LHCN-M2 (cell line): ENCODE measurements at places on chromosomes 6 and 20.
A peak's percentile ranks its signal among the peaks of the same experiment; 100 is the strongest.

GRCh38 chr20:20930500-20930899 lies 175.7 kb downstream of the LINC00237 start:
- no peak for DNase-seq

- DNase-seq = no peak
Measured at GRCh38 chr6:122683989-122684651, 73.9 kb downstream of the PKIB start.

GRCh38 chr20:17795003-17795402 lies 95.2 kb downstream of the BANF2 start:
- no peak for DNase-seq

DNA sequence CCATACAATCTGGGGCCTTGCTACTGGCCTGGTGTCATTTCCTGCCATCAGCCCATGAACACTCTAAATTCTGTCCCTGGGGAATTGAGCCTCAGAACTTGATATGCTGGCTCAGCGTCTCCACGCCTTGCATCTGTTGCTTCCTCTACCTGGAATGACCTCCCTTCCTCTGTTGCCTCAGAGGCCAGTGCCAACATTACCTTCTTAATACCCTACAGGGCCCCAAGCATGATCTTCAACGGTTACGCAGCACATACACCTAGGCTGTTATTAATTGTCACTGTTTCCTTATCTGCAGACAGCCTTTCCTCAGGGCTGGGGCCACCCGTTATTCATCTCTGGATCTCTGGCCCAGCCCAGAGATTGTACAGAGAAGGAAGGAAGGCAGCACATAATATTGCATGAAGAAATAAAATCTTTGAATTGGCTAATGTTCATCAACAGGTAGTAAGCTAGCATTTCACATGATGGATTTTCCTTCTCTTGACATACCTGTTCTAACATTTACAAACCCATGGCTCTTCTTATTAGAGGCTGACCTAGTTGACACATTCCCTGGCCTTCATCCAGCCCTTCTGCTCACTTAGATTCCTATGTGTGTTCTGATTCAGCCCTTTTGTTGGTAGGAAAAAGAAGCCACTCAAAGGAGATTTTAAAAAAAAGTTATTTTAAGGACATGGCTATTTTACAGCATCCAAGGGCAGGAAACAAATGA lies 8.4 kb upstream of the RNF182 start:
- peak; percentile 13 for DNase-seq

DNA sequence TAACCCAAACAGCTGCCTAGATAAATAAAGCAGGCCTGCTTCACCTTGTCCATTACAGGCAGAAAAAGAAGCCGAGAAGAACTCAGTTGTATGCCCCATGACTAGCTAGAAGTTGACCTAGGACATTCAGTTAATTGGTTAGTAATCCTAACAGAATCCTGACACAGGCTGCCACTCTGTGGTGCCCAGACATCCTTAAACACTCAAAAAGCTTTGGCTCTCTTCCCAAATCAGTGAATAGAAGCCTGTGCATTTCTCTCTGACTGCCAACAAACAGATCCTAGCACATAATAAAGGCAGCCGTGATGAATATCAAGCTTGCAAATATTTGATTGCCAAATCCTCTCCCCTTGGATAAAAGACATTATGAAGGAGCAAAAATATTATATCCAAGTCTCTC lies 519.1 kb upstream of the EYS start:
- no peak for DNase-seq

DNA sequence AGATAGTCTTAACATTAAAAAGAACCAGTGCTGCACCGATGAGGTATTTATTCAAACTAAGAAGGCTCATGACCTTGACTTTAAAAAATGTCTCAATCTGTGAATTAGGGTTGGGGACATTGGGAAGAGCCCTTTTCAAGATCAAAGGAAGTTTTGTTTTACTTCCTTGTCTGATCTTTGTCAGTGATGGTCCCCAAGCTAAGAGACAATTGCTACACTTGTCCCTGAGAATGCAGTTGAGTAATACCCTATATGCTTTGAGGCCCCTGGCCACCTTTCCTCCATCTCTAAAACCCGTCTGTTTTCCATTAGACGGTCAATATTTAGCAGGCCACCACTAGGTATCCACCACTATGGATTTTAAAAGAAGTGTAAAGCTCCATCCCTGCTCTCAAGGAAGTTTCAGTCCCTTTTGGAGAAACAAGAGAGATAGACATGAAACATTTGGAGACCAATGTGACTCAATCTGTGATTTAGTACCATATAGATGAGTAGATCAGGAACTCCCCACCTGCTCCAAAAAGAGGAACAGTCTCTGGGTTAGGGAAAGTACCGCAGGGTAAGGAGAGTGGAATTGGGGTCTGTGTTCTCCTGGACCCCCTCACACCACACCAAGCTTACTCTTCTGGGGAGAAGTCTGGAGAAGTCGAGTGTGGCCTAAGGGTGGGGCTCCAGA lies 99.1 kb upstream of the ISM1 start:
- DNase-seq = no peak

GRCh38 chr6:44534291-44534690 lies 146.8 kb downstream of the CDC5L start:
- DNase-seq = no peak

- DNase-seq = peak; percentile 23
Measured at GRCh38 chr6:81894306-81894705, 141.8 kb upstream of the TENT5A start.

DNA sequence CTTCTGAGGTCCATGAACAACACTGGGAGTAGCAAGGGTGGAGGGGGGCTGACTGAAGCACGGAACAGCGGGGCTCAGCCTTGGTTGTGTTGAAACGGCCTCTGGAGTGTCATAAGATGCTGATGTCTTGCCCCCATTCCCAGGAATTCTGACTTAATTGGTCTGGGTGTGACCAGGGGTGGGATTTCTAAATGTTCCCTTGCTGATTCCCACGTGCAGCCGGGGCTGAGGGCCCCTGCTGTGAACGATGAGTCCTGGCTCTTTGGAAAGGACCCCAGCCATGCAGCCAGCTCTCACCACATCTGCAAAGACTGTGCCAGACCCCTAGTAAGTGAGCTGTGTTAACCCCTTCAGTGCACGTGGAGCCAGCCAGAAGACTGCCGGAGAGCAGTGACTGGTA lies 28.6 kb upstream of the FAM50B start:
- no peak for DNase-seq

GRCh38 chr20:30502670-30503069 lies 754.8 kb upstream of the DEFB115 start:
- DNase-seq = no peak

DNA sequence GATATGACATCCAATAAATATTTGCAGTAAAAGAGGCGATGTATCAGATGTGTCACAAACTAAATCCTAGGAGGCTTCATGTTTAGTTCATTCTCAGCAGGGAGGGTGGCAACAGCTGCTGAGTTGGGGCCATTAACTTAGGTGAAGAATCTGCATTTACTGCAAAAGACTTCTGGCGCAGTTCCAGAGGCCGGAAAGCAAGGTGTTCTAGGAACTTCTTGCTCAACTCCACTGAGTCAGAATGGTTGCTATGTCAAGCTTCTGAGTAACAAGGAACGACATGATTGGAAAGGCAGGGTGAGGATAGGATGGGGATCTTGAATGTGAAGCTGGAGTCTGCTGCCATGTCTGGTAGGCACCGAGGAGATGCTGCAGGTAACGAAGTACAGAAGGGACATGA lies 11.7 kb downstream of the ADNP start:
- peak; percentile 98 for DNase-seq

DNA sequence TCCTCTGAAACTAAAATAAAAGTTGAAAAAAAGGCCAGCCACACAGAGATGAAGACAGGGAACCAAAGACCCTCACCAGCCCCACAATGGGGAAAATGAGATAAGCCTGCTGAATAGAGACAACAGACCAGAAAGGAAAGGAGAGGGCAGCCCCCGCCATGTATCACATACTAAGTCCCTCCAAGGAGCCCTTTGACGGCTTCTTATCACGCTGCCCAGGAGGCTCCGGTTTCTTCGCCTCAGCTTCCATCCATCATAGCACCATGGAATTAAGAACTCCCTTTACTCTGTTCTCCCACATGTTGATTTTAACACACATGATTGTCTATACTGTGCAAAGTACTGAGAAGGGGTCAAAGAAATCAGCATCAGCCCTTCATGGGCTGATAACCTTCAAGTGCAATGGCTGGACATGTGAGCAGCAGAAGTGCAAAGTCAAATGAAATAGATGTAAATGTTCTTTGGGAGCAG lies 54.9 kb downstream of the MAP3K5 start:
- DNase-seq = no peak

DNA sequence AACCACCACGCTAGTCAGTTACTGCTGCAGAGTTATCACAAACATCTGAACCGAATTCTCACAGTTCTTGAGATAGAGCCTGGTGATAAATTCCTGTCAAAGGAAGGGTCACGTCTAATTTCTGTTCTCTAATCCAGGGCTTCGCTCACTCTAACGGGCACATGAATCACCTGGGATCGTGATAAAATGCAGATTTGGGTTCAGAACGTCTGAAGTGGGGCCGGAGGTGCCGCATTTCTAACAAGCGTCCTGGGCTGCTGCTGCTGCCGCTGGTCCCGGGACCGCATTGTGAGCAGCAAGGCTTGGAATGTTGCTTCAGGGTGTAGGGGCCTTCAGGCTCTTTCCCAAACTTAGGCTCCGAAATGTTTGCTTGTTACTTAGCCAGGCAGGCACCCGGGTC lies 264.1 kb downstream of the CDC5L start:
- no peak for DNase-seq

DNA sequence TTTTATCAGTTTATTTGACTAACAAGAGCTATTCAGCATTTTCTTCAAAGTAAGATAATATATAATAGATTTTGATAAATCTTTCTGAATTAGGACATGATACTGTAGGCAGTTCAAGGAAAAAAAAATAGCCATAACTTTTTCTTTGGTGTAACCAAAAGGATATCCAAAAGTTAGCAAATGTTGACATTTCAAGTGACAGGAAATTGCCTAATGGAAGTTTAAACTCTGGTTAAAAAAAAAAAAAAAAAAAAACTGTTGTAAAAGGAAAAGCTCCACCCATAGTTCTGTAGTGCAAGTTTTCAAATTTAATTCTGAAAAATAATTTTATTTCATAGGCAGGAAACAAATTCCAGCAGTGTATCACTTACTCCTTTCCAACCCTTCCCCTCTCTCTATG lies 18.8 kb downstream of the HEBP2 start:
- no peak for DNase-seq

- peak; percentile 81 for DNase-seq
Measured at GRCh38 chr6:132683543-132683942, 24.6 kb upstream of the TAAR1 start.

DNA sequence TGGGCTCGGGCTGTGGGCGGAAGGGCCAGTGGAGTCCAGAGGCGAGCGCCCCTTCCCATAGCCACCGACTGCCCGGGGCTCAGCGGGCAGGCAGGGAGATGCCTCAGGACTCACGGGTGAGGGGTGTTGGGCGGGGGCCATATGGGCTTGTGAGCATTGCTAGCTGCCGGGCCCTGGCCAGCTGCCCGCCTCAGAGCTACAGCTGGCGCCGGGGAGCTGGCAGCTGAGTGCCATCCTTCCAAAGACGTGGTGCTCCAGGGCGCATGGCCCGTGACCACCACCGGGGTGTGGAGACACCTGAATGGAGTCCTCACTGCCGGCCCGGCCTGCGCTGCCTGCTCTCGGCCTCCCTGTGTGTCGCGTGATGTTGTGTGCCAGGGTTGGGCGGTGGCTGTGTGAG lies 10.6 kb upstream of the RBBP8NL start:
- DNase-seq = no peak

DNA sequence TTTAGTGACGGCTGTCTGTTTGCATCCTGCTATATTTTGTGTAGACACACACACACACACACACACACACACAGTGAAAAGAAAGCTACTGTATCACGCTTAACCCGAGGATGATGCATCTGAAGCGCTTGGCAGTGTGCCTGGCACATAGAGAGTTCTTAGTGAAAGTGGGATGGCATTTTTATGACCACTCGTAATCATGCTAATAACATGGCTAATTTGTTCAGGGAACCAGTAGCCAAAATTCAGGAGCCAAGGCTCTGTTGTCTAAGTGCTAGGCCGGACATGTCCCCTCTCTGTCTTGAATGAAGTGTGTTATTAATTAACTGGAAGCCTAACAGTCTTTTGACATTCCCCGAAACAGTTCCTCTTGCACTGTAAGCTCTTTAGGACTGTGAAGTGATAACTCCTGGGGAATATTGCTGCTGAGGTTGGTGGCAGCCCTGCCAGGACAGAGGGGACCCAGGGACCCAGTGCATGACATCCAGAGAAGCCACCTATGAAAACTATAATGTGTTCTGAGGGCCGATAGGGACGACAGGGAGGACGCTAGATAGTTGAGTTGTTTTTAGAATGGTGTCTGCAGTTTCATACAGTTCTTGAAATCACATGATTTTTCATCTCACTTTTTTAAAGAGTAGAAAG lies 45.0 kb upstream of the IRF4 start:
- peak; percentile 13 for DNase-seq

DNA sequence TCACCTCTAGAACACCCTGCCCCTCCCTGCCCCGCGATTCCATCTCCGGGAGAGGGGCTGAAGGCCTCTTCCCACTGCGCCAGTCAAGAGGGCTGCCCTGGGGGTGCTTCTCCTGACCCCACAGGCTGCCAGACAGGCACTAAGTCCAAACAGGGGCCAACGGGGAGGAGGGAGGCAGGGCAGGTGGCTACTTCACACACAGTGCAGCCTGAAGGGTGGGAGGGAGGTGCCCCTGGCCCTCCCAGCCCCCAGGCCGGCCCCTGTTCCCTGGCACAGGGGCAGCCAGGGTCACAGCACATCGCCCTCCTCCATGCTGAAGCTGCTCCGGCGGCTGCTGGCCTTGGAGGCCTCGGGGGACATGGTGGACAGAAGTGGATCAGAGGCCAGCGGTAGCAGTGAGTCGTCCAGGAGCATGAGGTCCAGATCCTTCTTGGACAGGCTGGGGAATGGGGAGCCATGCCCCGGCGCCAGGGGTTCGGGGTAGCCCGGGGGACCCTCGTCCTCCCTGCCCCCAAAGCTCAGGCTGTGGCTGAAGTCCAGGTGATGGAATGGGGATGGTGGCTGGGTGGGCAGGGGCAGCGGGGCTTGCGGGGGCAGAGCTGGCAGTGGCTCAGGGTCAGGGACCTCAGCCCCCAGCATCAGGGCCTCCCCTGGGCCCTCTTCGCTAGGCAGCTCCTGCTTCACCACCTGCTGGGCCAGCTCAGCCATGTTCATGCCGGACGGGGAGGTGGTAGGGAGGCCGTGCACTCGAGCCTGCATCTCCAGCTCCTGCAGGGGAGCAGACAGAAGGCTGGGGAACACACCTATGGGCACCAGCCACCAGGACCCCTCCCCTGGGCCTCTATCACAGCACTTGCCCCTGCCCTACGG lies 46.3 kb downstream of the MDFI start:
- no peak for DNase-seq

- no peak for DNase-seq
Measured at GRCh38 chr6:31919624-31920303, 7.8 kb upstream of the C2 start.

DNA sequence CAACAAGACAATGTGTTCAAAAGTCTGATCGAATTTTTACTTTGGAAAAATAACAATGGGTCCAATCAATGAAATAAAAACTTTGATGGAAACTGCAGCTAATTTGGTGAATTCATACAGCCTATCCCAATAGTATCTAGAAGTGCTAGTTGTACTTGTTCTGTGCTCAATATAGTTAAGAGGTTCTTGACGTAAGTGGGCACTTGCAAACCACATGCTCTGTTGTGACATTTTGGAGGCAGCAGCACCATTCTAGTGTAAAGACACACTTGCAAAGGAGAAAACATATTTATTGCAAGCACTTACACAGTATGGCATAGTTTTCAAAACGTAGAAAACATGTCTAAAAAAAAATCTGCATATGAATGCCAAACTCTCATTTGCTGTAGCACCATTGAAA lies 6.7 kb upstream of the KLHL31 start:
- no peak for DNase-seq
